Progenitor cell of endocrine pancreas (in vitro differentiated cells): ENCODE measurements at places on chromosomes 6 and 20.

- no peak for DNase-seq
Observed at GRCh38 chr6:41155132-41155805, 1.1 kb upstream of the TREML1 start.

DNA sequence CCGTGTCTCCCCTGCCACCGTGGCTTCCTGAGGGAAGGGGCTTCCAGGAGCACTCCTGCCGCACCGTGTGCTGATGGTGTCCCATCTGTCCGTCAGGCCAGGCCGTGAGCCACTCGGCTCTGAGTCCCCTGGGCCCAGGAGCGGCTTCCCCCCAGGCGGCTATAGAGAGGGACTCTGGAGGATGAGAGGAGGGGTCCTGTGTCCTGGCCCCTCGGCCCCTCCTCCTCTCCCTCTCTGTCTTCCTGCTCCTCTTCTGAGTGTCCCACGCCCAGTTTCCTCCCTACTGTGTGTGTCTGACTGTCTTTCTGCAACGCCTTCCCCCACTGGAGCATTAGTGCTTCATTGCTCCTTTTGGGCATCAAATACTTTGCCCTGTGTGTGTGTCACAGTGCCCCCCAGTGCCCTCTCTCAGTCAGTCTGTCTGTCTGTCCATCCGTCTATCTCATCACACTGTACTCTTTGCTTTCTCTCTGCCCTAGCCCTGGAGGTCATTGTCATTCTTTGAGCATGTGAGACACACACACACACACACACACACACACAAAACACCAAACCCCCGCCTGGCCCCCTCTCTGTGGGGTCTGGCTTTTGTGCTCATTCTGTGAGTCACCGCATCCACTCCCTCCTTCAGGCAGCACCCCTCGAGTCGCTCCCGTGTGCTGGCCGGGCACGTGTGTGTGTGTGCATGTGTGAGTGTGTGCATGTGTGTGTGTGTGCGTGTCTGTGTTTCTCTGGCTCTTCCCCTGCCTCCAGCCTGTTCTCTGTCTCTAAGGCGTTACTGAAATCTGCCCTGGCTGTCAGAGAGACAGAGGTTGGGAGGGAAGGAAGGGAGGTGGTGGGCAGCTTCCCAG is 71.9 kb downstream of the SRC start:
- no peak for DNase-seq

DNA sequence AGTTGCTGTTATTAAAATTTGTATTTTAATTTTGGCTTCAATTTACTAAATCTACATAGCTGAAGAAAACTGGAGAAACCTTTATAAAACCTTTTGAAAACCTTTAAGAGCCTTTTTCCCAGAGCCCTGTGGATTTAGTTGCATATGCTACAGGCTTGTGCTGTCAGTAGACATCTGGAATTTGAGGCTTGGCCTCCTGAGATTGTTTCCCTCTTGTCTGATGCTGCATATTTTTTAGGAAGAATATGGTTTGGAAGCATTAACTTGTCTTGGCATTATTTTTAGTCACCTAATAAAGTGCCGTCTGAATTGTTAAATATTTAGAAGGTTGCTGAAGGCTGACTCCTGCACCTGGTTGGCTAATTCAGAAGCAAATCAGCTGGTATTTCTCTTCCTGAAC is 369.4 kb downstream of the UTRN start:
- no peak for DNase-seq

- no peak for DNase-seq
Observed at GRCh38 chr6:35967076-35967774, 46.3 kb upstream of the SRPK1 start.

DNA sequence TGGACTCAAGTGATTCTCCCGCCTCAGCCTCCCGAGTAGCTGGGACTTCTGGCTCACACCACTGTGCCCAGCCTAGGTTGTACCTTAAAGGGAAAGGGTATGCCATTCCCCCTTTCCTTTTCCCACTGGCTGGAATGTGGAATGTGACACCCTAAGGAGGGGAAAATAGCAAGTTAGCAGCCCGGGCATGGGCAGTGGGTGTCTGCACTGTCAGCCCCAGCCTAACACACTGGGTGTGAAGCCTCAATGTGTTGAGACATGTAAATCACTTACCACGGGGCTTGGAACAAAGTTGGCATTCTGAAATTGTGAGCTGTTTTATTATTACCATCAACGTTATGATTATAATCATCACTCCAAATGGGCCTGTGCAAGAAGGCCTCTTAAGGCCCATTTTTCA is 80.8 kb upstream of the PTPN1 start:
- DNase-seq = no peak

DNA sequence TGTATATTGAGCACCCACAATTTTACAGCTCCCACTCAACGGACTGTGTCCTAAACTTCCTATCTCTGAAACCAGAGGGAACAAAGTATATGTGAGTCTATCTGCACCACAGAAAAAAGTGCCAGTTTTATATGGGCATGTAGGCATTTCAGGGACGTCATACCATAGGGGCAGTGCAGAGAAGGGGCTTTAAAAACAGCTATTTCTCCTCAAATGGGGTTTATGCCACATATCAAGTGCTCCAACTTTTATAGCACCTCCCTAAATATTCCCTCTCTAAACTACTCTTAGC is 28.9 kb upstream of the ASF1A start:
- no peak for DNase-seq

DNA sequence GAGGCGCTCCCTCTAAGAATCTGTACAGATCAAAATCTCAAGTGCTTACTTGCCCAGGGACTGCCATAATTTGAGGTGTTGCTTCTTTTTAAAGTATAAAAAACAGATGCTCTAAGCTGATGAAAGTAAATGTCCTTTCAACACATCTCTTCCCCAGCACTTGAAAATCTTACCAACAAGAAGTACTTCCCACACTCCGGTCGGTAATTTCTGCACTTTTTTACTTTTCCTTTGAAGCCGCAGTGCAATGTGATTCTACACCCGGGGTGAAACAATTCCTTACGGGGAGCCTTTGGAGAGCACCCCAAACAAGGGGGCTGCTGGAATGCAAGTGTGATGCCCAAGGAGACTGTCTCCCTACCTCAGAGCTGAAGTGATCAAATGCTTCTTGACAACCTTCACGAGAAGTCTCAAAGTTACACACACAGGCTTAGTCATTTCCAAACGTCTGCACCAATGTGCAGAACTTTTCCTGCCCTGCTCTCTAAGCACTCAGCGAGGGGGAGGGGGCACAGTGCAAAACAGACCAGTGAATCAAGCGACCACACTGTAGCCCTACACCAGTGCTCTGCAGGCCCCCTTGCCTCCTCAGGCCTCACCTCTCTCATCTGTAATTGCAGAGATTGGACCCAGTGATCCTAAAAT is 56.7 kb downstream of the ATXN1 start:
- DNase-seq = no peak

GRCh38 chr6:158142789-158143188 is 25.3 kb downstream of the SERAC1 start:
- no peak for DNase-seq

- no peak for DNase-seq
Observed at GRCh38 chr6:127686084-127686483, 109.1 kb downstream of the C6orf58 start.

GRCh38 chr6:99344289-99344688 is 5.2 kb downstream of the FAXC start:
- no peak for DNase-seq

DNA sequence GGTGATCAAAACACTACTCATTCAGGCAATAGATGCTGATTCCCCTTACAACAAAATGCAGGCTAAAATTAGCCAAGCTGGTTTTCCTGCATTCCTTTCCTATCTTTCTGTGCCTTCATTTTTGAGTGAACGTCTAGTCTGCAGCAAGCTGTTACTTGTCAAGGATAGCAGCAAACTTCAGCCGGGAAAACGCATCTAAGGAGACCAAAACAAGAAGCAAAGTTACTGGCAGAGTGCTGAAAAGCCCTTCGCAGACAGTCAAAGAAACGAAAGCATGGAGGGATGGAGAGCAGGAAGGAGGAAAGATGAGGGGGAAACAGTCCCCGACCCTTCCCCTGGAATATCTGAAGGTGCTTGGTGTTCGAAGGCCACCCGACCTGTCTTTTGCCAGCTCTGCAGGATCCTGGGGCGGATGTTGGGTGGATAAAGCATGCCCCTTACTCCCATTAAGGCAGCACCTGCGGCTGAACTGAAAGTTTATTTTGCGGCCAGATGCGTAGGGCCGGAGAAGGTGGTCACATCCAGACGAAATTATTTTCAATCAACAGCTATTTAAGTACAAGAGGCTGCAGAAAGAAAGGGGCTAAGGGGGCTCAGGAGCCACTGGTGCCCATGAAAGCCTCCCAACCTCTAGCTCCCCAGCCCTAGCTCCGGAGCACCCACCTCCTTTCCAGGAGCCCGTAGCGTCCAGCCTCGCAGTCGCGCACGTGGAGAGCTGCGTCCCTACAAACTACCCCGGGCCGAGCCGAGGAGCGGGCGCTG is 538 bp downstream of the FERMT1 start:
- no peak for DNase-seq

- no peak for DNase-seq
Observed at GRCh38 chr20:19465536-19465935, 253.1 kb downstream of the SLC24A3 start.

GRCh38 chr20:53547664-53548239 is 45.9 kb downstream of the ZNF217 start:
- peak; percentile 19 for DNase-seq

DNA sequence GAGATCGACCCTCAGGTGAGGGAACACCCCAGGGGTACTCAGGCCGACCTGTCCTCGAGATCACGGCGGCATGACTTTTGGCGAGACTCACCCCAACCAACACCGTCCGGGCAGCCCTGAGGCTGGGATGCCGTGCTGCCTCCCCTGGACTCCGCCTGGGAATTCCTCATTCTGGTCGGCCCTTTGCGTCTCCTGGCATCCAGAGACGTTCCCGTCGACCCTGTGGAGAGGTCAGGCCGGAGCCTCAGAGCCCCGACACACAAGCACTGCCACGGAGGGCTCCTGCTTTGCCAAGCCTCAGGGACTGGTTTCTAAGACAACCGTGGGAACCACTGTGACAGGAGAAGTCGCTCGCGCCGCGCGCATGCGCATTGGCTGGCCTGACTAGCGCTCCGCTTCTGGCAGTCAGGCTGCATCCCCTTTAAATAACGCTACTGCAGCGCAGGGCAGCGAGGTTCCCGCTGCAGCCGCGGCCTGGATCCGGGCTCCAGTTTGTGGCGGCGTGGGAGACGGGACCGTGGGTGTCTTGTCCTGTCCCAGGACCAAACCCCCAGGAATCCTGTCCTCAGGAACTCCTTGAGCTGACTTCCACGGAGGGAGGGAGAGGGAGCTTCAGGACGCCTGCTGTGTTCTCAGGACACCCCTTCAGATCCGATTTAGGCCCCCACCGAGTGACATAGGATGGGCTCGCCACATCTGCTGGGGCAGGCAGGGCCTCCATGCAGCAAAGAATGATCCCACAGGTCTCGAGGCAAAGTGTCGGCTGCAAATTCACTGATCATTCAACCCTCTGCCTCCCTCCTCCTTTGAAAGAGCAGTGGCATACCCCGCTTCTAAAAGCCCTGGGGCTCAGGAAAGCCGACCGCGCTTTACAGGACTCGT is 163.2 kb upstream of the ZNF337 start:
- no peak for DNase-seq

GRCh38 chr6:7425808-7426190 is 36.2 kb downstream of the RIOK1 start:
- no peak for DNase-seq

GRCh38 chr20:57787151-57787989 is 77.6 kb upstream of the PMEPA1 start:
- no peak for DNase-seq
